CD4-positive, alpha-beta T cell treated with Interleukin-1 beta for 1 hour (primary cell): ENCODE measurements at places on chromosomes 13 and 19.
A peak's percentile ranks its signal among the peaks of the same experiment; 100 is the strongest.

- no peak for DNase-seq
Measured at GRCh38 chr13:28327373-28328270, 167.3 kb downstream of the FLT1 start.

GRCh38 chr19:3575260-3575741 lies 2.6 kb downstream of the HMG20B start:
- no peak for DNase-seq

- DNase-seq: no peak
Measured at GRCh38 chr13:61151062-61151461, 264.6 kb downstream of the PCDH20 start.

GRCh38 chr19:16446724-16447368 lies 24.9 kb downstream of the EPS15L1 start:
- DNase-seq: peak; percentile 39

GRCh38 chr19:51602189-51602854 lies 27.9 kb downstream of the SIGLEC5 start:
- no peak for DNase-seq

DNA sequence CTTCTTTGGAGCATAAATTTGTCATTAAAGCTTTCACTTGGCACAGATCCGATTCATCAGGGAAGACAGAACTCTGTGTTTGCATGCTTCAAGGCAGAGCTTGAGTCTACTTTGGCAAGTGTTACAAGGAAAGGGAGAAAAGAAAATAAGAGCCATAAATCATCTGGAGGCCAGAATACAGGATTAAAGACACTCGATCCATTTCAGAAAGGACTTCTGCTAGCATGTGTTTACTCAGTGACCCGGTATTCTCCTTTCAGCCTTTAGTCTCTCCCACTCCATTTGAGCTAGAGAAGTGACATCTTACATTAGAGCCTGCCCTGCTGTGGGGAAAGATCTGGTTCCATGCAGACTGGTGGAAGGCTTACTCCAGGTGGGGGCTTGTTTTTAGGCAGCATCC lies 306.4 kb downstream of the KLF5 start:
- DNase-seq: no peak

GRCh38 chr13:99614465-99614885 lies 113.2 kb downstream of the TM9SF2 start:
- peak; percentile 29 for DNase-seq

DNA sequence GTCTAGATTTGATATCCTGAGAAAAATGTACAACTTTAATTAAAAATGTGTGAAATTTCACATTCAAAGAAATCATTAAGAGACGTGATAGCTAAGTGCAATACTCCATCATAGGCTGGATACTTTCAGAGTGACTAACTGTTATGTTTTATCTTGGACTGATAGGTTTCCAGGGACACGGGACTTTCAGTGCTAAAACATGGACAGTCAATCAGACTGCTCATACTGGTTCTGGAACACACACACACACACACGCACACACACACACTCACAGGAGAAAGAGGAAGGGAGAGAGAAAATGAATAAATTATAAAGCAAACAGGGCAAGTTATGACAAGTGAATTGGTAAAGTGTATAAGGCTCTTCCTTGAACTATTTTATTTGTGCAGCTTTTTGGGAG lies 955.9 kb downstream of the SLITRK5 start:
- DNase-seq: no peak

DNA sequence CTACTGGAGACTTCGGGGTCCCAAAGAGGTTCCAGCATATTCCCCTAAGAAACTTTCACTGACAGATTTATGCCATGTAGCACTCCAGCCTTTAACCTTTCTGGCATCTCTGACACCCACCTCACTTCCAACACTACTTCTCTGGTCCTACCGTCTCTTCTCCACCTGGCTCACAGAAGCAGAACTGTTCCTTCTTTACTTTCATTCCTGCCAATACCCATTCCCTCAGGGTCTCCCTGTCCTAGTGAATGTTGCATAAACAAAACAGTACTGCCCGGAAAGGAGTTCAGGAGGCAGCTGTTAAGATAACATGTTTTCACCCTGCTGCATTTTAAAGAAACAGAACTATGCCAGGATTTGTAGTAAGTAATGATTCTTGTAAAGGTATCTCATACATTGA lies 136.0 kb upstream of the MIR17HG start:
- no peak for DNase-seq

DNA sequence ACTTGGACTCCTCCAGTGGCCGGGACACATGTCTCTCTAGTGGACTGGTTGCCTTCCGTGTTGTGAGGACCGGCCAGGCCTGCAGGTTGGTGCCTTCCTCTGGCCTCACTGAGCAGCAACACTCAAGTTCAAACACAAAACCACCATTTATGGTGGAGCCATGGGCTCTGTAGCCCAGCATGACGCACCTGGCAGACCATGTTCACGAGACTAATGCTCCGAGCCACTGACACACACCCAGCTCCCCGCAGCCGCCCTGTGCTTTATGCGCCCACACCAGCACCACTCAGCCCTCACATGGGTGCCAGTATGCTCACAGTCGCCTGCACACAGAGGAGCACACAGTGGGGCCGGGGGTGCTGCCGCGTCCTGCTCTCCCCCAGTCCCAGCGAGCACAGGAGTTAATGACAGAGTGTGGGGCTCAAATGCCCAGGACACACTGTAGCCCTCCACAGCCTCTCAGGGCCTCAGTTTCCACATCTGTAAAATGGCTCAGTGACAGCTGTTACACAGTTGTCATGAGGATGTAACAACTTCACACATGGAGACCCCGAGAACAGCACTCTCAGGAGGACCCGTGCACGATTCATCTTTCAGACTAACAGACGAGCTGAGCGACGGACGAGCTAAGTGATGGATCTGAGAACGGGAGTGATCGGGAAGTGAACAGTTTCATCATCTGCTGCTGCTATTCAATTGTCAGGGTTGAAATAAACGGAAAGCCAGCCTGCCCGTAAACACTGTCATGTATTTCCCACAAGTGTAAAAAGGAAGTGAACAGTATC lies 7.8 kb downstream of the GAS6 start:
- DNase-seq: no peak

GRCh38 chr13:32752997-32753606 lies 166.8 kb downstream of the PDS5B start:
- no peak for DNase-seq

GRCh38 chr19:38034492-38034860 lies 127.5 kb downstream of the SIPA1L3 start:
- DNase-seq: peak; percentile 33

DNA sequence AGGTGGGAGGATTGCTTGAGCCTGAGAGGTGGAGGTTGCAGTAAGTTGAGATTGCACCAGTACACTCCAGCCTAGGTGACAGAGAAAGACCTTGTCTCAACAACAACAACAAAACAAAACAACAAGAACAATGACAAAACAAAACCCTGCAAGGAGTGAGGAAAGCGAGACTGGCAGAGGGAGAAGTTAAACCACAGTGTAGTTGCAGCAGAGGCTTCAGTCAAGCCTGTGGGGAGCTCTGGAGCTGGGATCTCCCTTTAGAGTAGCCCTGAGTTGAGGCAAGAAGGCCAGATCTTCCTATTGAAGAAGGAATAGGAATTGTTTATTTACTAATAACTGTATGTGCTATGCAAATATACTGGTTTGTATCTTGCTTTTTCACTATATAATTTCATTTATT lies 25.3 kb upstream of the RNASEH2B start:
- no peak for DNase-seq

DNA sequence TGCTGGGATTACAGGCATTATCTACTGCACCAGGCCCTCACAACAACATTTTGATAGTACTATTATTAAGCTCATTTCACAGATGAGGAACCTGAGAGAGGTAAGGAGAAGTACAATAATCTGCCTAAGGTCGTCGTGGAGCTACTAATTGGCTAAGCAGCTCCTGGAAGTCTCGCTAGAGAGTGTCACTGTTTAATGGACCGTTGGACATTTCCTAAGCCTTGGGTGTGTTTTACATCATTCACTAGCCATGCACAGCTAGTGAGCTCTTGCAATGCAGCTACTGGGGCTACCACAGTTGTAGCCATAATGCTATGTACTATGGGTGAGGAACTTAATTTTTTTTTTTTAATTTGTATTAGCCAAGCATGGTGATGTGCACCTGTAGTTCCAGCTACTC lies 34.0 kb upstream of the OR1M1 start:
- DNase-seq: no peak
